ENCODE measurements at places on chromosomes 3 and 15.
A peak's percentile ranks its signal among the peaks of the same experiment; 100 is the strongest.

DNA sequence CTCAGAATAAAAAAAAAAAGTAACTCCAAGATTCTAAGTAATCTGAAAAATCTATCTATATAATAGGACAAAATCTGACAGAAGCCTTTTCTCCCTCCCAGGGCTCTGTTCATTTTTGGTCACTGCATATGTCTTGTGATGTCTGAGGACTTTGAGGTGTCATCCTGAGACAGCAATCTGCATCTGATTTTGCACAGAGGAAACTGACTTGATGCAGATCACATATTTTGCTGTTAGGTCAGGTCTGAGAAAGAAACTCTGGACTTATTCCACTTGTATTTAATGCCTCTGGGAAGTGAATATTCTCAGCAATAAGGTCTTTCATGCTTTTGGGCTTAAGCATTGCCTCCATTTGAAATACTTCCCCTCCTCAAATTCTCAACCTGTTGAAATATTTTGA lies 295.2 kb upstream of the THBS1 start:
- no peak for DNase-seq

DNA sequence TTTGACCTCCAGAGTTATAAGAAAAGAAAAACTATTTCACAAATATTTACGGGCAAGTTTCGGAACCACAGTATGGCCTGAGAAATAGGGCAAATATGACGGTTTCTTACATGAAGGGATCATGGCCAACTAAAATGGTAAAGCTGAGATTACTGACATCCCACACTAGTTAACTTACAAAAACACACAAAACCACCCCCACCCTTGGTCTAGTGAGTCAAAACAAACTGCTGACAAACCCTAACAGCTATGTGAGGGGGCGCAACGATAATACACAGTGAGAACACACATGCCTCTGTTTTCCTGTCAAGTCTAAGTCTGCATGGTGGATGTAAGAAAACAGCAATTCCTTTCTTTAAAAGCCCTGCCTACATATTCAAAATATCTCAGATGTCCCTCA lies 32.3 kb downstream of the CBLB start:
- peak; percentile 94 for DNase-seq

- DNase-seq = no peak
Observed at GRCh38 chr3:88997260-88997659, 110.2 kb upstream of the EPHA3 start.

DNA sequence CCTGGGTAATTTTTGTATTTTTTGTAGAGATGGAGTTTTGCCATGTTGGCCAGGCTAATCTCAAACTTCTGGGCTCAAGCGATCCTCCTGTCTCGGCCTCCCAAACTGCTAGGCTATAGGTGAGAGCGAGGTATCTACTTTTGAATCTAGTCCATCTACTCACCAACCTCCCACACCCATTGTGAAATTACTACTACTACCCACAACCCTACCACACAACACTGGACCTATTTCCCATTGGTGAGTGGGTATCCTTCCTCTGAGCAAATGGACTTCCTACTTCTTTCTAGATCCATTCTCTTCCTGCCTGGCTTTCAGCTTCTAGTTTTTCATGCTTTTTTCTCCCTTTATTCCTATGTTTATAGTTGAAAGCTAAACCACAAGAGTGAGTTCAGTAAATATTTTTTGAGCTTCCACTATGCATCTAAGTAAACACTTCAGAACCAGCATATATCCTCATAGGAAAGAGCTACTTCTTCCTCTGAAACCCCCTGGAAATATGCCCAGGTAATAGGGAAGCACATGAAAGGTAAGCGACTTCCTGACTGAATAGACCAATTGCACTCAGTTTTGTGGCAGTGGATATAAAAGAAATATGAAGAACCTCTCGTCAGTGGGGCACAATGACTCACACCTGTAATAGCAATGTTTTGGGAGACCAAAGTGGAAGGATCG lies 39.1 kb downstream of the MYO1E start:
- DNase-seq = no peak

- no peak for DNase-seq
Observed at GRCh38 chr3:122132949-122133540, 50.4 kb upstream of the CASR start.

- DNase-seq = peak; percentile 41
Observed at GRCh38 chr15:77836121-77836692, 203.5 kb upstream of the LINGO1 start.

- DNase-seq = no peak
Observed at GRCh38 chr3:31550452-31551251, 17.9 kb downstream of the STT3B start.

DNA sequence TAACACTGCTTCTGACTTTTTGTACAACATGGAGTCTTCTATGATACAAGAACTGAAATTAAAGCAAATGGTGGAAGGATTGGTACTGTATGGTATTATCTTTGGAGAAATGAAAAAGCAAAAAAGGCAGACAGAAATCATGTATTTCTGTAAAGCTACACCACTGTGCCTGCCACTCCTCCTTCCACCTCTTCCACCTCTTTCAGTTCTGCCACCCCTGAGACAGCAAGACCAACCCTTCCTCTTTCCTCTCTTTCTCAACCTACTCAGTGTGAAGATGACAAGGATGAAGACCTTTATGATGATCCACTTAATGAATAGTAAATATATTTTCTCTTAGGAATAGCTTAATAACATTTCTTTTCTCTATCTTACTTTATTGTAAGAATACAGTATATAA lies 57.0 kb downstream of the CD200 start:
- DNase-seq = no peak

GRCh38 chr3:169448501-169448900 lies 215.0 kb downstream of the MECOM start:
- no peak for DNase-seq

DNA sequence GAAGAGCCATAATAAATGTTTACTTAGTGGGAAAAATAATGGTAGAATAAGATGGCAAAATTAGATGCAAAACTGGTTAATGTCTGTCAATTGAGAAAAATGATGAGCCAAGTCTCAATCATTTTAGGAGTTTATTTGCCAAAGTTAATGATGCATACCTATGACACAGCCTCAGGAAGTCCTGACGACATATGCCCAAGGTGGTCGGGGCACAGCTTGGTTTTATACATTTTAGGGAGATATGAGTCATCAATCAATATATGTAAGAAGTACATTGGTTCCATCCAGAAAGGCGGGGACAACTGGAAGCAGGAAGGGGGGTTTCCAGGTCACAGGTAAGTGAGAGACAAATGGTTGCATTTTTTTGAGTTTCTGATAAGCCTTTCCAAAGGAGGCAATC lies 31.5 kb downstream of the CLEC3B start:
- no peak for DNase-seq

GRCh38 chr3:541062-541801 lies 344.7 kb downstream of the CHL1 start:
- no peak for DNase-seq

Data from amniotic epithelial cell (primary cell).